ENCODE measurements at places on chromosomes 6 and 20.

DNA sequence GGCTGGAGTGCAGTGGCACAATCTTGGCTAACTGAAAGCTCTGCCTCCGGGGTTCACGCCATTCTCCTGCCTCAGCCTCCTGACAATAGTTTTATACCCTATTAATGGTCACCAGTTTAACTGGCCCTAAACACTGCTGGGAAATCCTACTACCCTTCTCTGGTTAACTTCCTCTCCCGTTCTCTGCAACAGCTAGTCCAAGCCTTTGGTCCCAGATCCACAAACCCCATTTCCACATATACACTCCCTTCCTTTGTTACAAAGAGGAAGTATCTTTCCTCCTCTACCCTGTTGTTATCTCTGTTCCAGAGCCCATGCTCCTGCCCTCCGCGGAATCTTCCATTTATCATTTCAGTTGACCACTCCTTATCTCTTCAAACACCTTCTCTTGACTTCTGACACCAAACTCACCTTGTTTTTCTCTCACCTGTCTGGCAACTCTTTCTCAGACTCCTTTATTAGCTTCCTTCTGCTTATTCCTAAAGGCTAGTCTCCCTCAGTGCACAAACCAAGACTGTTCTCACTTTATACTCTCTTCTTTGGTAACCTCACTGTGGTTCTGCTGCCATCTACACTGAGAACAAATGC, 25.0 kb upstream of the TBC1D22B start:
- DNase-seq = no peak

DNA sequence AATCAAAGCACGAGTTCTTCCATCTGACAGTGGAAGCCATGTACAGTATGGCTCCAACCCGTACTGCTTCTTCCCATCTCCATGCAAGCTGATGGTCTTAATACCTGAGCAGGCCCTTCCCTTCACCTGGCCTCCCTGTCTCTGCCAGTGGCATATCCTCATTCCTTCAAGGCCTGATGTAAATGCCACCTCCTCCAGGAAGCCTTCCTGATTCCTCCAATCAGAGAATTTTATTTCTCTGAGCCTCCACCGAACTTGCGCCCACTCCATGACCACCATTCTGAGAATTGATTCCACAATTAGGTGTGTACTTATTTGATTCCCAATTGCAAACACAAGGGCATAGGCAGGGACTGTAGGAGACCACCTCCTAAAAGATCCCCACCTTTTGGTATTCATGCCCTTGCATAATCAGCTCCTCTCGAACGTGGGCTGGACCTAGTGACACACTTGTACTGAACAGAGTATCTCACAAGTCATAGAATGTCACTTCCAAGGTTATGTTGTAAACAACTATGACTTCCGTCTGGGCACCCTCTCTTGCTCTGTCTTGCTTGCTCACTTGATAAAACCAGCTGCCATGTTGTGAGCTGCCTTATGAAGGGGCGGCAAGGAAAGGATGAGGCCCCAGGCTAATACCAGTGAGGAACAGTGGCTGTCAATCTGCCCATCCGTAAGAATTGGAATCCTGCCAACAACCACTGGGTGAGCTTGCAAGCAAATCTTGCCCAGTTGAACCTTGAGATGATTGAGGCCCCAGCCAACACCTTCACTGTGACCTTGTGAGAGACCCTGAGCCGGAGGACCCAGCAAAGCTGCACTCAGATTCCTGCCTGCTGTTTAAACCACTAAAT, 38.8 kb downstream of the CPNE5 start:
- DNase-seq = no peak

DNA sequence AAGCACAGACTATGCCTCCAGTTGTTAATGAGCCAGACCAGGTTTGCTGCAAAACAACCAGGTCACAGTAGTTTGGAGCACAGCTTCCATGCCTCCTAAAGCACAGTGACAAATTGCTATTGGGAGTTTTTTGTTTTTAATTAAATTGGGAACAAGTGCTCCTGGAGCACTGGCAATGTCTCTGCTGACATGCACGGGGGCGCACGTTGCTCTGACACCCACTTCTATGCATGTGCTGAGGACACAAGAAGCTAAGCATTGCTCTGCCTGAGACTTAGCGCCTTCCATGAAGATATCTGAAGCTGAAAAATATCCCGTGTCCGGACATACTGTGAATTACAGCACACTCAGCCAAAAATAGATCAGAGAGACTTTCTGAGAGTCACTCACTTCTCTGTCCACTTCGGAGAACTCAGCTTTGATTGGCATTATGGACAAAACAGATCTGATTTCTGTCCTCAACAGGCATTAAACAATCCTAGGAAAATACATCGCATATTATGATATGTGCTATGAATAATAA, 18.6 kb upstream of the GGTLC1 start:
- DNase-seq = no peak

- DNase-seq = no peak
Measured at GRCh38 chr20:20022498-20022897, 5.3 kb downstream of the NAA20 start.

GRCh38 chr20:37327748-37328147, 18.2 kb upstream of the SRC start:
- no peak for DNase-seq

DNA sequence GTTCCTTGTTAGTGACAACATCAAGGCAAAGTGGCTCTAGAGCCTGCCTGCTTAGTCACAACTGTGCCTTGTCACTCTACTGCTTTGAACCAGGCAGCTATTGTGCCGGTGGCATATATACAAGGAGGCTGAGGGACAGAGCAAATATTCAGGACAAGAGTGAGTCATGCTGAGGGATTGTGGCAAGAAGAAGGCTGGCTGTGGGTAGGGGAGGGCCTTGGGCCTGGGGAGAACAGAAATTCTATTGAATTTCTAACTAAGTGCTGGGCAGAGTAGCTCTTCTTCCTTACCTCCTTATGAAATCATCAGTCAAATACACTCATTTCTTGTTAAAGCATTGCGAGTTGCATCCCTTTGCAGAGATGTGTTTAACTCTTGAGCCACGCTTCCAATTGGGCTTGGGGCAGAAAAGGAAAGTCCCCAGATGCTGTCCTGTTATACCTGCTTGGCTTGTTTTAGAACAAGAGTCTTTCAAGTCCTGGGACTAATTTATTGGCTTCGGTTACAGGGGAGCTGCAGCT, 59.7 kb downstream of the PFDN4 start:
- DNase-seq = no peak

GRCh38 chr6:116015561-116015960, 45.1 kb downstream of the FRK start:
- DNase-seq = no peak

DNA sequence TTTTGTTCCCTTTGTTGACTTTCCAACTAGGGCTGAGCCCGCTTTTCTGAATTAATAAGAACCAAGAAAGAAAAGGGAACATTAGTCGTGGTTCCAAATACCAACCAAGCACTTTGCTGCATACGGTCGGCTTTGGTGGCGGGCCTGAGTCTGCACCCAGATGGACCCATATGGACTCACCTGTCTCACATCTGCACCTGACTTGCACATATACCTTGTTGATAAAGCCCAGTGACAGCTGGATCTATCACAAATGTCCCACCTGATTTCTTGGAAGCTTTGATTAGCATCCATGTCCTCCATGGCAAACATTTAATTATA, 39.0 kb downstream of the TPD52L1 start:
- DNase-seq = no peak

DNA sequence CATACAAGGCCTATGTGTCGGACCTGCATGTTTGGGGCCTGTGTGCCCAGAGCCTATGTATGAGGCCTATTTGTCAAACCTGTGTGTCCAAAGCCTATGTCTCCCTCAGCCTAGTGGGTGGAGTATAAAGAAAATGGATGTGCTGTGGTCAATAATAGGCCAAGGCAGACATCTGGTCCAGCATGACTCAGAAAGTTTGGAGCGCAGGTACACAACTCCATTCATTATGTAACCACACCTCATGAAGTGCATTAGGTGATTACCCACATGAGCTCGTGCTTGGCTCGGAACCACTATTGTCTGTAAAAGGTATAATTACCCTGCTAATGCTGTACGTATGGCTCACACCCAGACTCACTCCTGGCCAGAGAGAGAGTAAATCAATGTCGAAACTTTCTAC, 302.4 kb upstream of the POU3F2 start:
- no peak for DNase-seq

DNA sequence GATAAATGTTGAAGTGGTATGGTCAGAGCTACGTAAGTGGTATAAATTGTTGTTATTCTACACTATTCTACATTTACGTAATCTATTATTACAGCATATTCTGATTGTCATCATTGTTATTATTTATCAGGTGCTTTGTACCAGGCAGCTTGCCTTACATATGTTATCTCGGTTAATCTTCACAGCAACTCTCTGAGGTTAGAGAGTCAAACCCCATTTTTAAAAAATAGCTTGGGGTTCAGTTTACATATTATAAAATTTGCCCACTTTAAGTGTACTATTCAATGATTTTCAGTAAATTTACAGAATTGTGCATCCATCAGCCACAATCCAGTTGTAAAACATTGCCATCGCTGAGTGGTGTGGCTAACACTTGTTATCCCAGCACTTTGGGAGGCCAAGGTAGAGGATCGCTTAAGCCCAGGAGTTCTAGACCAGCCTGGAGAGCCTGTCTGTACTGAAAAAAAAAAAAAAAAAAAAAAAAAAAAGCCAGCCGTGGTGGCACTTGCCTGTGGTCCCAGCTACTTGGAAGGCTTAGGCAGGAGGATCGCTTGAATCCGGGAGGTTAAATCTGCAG, 35.5 kb downstream of the PPP1R16B start:
- DNase-seq = no peak

GRCh38 chr6:45398075-45398813, 20.5 kb upstream of the SUPT3H start:
- peak; percentile 63 for DNase-seq

GRCh38 chr6:72703093-72703492, 81.2 kb downstream of the KCNQ5 start:
- DNase-seq = no peak

Measured in RKO (cell line).